ENCODE measurements at places on chromosomes 16 and 17.

GRCh38 chr16:68833251-68833650, 10.1 kb upstream of the TANGO6 start:
- DNase-seq: no peak

GRCh38 chr16:80014241-80014939, 413.9 kb upstream of the MAF start:
- no peak for DNase-seq

GRCh38 chr16:4615384-4616046, 827 bp upstream of the UBALD1 start:
- DNase-seq: no peak

- no peak for DNase-seq
Measured at GRCh38 chr16:5900046-5900445, 802.5 kb upstream of the EEF2KMT start.

GRCh38 chr17:44356241-44356640, 7.4 kb downstream of the FAM171A2 start:
- no peak for DNase-seq

DNA sequence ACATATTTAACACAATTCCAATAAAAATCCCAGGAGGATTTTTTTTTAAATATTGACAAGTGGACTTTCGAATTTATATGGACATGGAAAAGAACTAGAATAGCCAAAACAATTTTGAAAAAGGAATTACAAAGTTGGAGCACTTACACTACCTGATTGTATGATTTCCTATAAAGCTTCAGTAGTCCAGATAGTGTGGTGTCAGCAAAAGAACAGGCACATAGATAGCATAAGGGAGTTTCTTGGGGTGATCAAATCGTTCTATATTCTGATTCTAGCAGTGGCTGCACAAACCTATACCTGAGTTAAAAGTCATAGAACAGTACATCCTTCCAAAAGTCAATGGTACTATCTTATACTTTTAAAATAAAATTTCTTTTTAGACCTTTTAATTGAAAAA, 66.4 kb upstream of the CES5A start:
- no peak for DNase-seq

- DNase-seq: no peak
Measured at GRCh38 chr17:49583889-49584288, 8.2 kb downstream of the NXPH3 start.

DNA sequence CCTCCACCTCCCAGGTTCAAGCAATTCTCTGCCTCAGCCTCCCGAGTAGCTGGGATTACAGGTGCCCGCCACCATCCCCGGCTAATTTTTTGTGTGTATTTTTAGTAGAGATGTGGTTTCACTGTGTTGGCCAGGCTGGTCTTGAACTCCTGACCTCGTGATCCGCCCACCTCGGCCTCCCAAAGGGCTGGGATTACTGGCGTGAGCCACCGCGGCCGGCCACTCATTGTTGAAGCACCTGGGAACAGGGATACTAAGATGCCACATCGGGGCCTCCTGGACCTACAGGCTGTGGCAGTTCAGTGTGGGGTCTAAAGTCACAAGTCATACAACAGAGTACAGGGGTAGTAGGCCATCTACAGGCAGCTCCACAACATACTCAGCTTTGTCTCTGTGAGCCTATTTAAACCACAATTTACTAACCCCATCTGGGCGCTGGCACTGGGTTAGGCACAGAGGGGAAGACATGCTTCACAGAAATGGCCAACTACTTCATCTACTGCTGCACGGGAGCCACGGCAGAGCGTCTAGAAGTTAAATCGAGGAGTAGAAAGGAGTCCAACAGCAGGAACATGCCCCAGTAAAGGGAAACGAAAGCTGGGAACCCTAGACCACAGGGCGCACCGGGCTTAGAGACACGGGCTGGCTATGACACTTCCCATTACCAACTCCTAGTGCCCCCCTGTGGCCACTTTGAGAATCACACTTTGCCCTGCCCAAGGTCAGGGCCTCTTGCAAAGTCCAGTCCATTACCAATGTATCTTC, 4.3 kb downstream of the VAMP2 start:
- DNase-seq: peak; percentile 79

- no peak for DNase-seq
Measured at GRCh38 chr16:54177052-54177861, 109.3 kb downstream of the IRX3 start.

DNA sequence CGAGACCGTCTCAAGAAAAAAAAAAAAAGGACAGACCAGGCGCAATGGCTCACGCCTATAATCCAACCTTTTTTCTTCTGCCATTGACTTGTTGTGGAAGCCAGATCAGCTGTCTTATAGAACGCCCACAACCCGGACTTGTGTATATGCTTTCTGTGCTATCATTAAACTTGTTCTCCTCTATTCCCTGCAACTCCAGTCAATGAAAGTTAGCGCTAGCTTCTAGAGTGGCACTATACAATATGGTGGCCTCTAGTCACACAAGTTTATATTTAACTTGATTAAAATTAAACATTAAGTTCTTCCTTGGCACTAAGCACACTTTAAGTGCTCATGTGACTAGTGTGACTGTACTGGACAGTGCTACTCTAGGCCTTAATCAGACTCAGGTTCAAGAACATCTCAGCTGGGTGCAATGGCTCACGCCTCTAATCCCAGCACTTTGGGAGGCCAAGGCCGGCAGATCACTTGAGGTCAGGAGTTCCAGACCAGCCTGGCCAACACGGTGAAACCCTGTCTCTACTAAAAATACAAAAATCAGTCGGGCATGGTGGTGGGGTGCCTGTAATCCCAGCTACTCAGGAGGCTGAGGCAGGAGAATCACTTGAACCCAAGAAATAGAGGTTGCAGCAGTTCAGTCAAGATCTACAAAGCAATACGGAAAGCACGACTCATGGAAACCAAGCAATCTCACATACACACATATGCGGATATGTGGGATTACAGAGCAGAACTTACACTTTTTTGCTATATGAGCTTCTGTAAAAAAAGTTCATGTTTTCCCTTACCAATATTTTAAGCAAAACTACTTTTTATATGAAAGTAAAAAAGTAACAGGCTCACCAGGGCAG, 18.8 kb upstream of the GLG1 start:
- DNase-seq: no peak

- DNase-seq: no peak
Measured at GRCh38 chr17:64685705-64686104, 23.6 kb upstream of the SMURF2 start.

DNA sequence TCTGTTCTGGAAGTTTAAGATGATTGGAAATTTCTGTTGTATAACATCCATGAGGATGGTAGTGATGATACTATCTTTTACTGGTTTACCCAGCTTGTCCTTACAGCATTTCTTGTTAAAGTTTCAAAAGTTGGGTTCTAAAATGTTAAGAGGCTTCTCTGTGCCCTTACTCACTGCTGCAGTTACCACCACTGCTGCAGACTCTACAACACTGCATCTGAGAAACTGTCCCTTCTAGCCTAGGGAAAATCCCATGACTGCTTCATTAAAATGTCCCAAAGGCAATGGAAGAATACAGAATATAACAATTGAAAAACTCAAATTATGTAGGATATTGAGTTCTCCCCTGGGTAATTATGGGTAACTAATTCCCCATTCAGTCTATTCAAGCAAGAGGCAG, 3.8 kb upstream of the NSRP1 start:
- no peak for DNase-seq

DNA sequence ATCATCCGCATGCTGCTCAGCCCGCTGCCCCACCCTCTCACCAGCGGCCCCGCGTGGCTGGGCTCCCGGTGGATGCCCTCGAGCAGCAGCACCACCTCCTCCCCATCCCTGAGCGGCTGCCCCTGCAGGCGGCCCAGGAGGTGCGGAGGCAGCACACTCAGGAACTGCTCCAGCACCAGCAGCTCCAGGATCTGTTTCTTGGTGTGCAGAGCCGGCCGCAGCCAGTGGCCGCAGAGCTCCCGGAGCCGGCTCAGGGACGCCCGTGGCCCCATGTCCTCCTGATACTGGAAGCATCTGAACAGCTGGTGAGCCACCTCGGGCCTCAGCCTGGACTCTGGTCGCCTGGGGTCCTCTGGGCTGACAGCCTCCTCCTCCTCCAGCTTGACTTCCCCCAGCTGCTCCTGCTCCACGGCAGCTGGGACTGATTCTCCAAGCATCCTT, 6.6 kb downstream of the ZSCAN10 start:
- DNase-seq: no peak

DNA sequence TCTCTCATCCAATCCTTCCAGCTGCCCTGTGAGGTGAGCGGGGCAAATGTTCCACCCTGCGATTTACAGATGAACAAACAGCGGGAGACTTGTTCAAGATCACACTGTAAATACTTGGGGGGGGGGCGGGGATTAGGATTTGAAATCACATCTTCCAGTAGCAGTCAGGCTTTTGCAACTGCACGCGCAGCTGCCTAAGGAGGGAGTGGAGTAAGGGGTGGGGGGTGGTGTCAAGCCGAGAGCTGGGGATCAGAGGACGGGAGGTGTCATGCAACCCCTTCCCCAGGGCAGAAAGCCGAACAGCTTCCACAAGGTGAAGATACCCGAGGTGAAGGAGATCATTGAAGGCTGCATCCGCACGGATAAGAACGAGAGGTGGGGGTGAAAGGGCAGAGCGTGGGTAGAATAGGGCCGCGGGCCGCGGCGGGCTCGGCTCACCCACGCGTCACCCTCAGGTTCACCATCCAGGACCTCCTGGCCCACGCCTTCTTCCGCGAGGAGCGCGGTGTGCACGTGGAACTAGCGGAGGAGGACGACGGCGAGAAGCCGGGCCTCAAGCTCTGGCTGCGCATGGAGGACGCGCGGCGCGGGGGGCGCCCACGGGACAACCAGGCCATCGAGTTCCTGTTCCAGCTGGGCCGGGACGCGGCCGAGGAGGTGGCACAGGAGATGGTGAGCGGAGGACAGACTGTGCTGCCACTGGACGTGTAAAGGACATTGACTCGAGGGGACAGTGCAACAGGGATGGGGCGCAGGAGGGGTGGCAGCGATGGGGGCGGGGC, 4.6 kb downstream of the WNK4 start:
- no peak for DNase-seq

- no peak for DNase-seq
Measured at GRCh38 chr16:67364600-67365235, 28.6 kb downstream of the TPPP3 start.

DNA sequence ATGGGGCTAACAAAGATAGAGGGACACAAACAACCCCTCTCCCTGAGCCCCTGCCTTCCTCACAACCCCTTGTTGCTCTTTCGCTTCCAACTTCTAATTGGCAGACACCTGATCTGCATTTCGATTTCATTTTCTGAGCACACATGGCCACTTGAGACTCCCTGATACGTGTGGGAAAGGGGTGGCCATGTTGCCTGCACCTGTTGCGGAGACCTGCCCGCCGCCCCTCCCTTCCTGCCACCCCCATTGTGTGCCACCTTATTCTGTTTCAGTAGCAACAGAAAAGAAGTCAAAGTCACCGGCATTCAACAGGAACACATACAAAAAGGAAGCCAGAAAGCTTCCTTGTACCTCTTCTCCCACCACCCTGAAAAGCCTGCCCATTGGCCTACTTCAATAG, 254.7 kb upstream of the SOX9 start:
- DNase-seq: no peak
